ENCODE measurements at places on chromosomes 3 and 15.

- no peak for DNase-seq
Measured at GRCh38 chr3:43093006-43093405, 12.9 kb downstream of the POMGNT2 start.

GRCh38 chr15:68930268-68931022, at the start of gene SPESP1:
SPESP1 (plus strand) TSS chr15:68930525; CDS start chr15:68930654, 129 bp downstream.
- no peak for DNase-seq

GRCh38 chr15:26261966-26262365, 398.8 kb upstream of the ATP10A start:
- DNase-seq, result no peak

DNA sequence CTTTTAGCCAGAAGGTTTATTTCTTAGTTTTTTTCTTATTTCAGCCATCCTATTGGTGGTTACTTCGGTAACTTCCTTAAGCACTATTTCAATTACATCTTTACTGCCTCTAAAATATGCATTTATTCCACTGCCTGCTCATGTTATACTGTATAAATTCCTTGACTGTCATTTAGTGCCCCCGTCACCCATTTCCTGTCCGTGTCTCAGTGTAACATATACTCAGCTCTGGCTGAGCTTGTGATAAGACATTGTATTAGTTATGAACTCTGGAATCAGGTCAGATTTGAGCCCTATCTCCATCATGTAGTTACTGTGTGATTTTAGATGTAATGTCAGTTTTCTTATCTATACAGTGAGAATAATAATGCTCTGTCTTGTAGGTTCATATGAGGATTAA, 24.2 kb downstream of the PIAS1 start:
- no peak for DNase-seq

DNA sequence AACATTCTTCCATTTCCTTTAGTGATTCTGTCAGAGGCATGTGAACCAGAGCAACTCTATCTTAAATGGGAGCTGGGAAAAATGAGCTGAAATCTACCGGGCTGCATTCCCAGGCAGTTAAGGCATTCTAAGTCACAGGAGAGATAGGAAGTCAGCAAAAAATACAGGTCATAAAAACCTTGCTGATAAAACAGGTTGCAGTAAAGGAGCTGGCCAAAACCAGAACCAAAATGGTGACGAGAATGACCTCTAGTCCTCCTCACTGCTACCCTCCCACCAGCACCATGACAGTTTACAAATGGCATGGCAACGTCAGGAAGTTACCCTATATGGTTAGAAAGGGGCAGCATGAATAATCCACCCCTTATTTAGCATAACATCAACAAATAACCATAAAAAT, 66.4 kb downstream of the B3GALNT1 start:
- DNase-seq, result no peak
